Foreskin melanocyte (primary cell): ENCODE measurements at places on chromosomes 5 and 9.

- DNase-seq = no peak
These were observed 284.7 kb downstream of the GABRB2 start for GRCh38 chr5:161261668-161262323.

- no peak for DNase-seq
These were observed 137.1 kb upstream of the FSTL4 start for GRCh38 chr5:133749331-133749985.

- DNase-seq = no peak
These were observed 86.2 kb downstream of the TTC39B start for GRCh38 chr9:15220658-15221318.

DNA sequence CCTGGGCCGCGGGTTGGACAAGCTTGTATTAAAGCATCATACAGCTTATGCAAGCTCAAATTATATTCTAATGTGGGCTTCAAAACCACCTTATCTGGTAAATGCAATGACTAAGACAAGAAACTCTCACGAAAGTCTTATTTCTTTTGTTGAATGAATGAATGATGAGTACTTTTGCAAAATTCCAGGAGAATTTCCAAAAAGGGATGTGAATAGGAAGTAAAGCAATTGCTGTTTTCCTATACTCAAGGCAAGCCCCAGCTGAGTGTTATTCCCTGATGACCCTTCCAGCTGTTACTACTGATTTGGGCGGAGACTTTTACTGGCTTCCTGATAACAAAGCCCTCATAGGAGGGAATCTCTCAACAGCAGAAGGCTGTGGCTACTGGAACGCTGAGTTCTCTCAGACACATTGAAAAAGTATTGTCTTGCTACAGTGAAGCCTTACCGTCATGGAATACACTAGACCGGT lies 162.8 kb downstream of the SREK1 start:
- no peak for DNase-seq

GRCh38 chr5:97073420-97073819 lies 69.0 kb downstream of the LIX1 start:
- no peak for DNase-seq

GRCh38 chr5:78594610-78595457 lies 53.7 kb downstream of the LHFPL2 start:
- DNase-seq = peak; percentile 89

GRCh38 chr5:157130925-157131324 lies 11.7 kb downstream of the MED7 start:
- no peak for DNase-seq

DNA sequence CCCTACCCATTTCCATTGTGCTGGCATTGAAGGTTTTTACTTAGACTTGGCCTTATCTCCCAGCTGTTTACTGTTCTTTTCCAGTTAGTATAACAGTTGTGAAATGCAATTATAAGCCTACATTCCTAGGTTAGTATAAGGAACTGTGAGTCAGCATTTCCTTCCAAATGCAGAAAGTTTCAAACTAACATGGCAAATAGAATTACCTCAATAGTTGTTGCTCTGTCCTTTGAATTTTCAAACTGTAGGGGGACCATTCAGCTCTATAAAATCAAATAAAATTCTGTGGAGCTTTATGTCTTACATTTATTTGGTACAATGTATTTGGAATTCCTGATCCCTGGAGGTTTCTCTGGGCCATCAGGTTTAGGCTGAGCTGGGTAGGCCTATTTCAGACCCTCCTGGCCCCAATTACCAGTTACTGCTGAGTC lies 47.2 kb downstream of the ARHGEF28 start:
- no peak for DNase-seq

- no peak for DNase-seq
These were observed 13.8 kb downstream of the RALGDS start for GRCh38 chr9:133107245-133107722.

- DNase-seq = no peak
These were observed 96.3 kb upstream of the RANBP3L start for GRCh38 chr5:36397901-36398536.

GRCh38 chr9:116099821-116100220 lies 53.8 kb upstream of the PAPPA start:
- DNase-seq = no peak

- DNase-seq = no peak
These were observed 9.9 kb upstream of the PTGER4 start for GRCh38 chr5:40669606-40670390.

DNA sequence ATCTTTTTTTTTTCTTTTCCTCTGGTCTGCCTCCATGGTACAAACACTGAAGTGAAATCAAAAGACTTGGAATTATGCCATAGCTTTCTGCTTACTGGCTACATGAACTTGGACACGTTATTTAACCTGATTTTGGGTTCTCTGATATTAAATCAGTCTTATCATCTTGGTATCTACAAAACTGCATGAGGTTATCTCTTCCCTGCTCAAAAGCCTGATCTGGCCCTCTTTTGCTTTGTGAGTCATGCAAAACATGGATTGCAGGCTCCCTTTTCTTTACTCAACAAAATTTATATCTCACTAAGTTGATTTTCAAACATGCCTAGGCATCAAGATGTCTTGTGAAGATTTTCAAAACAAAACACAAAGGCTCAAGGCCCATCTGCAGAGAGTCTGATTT lies 45.9 kb upstream of the FST start:
- no peak for DNase-seq

- DNase-seq = no peak
These were observed 280.6 kb downstream of the EBF1 start for GRCh38 chr5:158819095-158819494.

DNA sequence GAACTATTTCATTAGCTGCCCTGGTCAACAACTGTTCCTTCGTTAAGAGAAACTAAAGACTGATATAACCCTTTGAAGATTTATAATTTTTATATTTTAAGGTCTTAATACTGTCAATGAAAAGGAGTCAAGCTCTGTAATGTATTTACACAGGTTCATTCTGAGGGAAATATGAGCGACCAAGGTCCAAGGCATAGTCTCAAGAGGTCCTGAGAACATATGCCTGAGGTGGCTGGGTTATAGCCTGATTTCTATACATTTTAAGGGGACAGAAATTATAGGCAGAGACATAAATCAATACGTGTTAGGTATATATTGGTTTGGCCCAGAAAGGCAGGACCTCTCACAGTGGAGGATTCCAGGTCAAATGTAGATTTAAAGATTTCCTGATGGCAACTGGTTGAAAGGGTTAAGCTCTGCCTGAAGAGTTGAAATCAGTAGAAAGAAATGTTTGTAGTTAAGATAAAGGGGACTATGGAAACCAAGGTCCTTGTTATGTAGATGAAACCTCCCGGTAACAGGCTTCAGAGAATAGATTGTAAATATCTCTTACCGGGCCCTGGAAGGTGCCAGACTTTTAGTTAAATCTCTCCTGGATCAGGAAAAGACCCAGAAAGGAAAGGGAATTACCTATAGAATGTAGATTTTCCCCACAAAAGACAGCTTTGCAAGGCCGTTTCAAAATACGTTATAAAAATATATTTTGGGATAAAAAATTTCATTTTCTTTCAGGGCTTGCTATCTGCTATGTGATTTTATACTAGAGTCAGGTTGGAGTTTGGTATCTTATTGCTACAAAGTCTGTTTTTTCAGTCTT lies 107.3 kb upstream of the PRLR start:
- no peak for DNase-seq

- peak; percentile 84 for DNase-seq
These were observed 615.7 kb upstream of the MEF2C start for GRCh38 chr5:89498699-89499098.

GRCh38 chr5:95029569-95030366 lies 255.1 kb downstream of the MCTP1 start:
- DNase-seq = no peak

DNA sequence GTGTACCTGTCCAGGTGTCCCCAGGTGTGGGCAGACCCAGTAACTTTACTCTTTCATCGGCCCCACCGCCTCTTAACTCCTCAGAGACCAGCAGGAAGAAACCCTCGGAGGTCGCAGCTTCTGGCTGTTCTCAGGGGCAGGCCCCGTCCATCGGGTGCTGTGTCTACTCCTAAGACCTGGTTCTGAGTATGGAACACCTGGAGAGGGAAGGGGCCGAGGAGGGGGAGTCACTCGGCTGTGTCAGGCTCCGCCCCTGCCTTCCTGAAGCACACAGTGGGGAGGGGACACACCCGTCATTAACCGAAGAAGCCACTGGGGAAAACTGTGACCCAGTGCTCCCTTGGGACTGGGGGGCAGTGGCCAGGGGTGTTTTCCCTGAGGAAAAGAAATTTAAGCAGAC lies 22.3 kb downstream of the NTNG2 start:
- DNase-seq = no peak

- DNase-seq = no peak
These were observed 133.4 kb downstream of the PHF2 start for GRCh38 chr9:93709600-93710369.

DNA sequence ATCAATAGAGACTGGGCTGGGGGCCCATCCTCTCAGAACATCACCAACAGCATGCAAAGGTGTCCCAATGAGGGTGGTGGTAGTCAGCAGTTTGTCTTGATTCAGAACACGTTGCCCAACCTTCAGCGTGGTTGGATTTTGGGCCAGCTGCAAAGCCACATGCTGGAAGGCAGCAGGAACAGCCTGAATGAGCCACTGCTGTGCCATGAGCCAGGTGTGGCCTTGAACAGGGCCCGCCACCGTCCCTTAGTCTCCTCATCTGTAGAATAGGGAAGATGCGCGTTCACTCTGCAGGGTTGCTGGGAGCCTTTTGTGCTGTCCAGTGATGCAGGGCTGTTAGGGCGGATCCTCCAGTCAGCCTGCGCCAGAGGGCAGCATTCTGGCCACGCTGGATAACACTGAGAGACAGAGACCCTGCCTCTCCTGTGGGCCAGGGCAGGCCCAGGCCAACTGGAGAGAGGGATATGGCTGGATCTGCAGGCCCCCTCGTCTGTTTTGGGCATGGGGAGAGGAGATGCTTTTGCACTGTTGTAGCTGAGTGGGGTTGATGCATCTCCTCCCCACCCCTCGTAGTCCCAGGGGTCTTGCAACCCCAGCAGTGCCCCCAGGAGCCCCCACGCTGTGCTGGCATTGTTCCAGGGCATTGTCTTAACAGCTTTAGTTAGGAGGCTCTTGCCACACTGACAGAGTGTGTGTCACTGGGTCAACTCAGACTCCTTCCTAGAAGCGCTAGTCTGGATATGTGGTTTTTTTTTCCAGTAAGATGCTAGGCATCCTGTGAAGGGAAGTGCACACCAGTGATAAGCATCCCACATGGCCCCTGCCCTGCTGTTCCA lies 42.1 kb downstream of the SLC46A2 start:
- no peak for DNase-seq

DNA sequence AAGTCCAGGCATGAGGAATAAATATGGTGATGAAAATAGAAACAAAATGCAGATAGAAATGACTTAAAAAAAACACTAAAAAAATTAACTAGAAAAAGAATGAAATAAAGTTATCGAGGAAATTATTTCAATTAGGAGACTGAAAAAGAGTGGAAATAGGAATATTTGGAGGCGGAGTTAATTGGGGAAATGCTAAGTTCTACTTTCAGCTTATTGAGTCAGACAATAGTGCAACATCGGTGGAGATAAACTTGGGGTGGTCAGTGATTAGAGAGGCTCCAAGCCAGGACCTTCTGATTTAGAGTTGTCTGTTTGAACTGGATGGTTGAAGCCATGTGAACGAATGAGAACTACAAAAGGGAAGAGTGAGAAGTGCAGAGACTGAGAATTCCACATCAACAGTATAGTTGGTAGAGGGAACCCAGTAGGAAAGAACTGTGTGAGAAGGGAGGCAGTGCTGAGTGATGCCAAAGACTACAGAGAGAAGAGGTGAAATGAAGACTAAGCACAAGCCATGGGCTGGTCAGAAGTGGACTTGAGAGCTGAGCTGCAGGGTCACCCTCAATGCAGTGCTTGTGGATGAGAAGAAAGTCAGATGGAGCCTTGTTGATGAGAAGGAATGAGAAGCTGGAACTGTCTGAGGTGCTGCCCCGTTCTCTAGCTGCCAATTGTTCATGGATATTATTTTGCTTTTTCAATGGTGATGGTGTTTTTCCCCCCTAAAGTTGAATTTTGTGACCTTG lies 160.7 kb downstream of the ICE1 start:
- no peak for DNase-seq

GRCh38 chr5:73344835-73345234 lies 103.7 kb downstream of the FOXD1 start:
- no peak for DNase-seq

GRCh38 chr5:109005297-109006009 lies 257.8 kb downstream of the FER start:
- no peak for DNase-seq

GRCh38 chr5:172107571-172107970 lies 80.5 kb downstream of the STK10 start:
- DNase-seq = peak; percentile 66

DNA sequence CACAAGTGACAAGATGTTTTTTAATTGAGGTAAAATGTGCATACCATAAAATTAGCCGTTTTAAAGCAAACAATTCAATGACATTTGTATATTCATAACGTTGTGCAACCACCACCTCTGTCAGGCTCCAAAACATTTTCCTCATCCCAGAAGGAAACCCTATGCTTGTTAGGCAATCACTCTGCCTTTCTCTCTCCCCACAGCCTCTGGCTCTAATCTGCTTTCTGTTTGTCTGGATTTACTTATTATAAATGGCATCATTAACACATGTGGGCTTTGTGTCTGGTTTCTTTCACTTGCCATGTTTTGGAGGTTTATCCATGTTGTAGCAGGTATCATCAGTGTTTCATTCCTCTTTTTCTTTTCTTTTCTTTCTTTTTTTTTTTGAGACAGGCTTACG lies 1.4 kb upstream of the N4BP3 start:
- DNase-seq = no peak

GRCh38 chr5:96066386-96066719 lies 104.7 kb upstream of the ELL2 start:
- no peak for DNase-seq

- DNase-seq = no peak
These were observed 10.4 kb upstream of the ZBTB43 start for GRCh38 chr9:126794441-126794840.

GRCh38 chr5:142016556-142016955 lies 3.7 kb upstream of the GNPDA1 start:
- DNase-seq = no peak

GRCh38 chr5:121088341-121088740 lies 624.2 kb downstream of the PRR16 start:
- no peak for DNase-seq

- no peak for DNase-seq
These were observed 61.7 kb downstream of the KLF9 start for GRCh38 chr9:70352802-70353201.
